ENCODE measurements at places on chromosomes 13 and 19.

DNA sequence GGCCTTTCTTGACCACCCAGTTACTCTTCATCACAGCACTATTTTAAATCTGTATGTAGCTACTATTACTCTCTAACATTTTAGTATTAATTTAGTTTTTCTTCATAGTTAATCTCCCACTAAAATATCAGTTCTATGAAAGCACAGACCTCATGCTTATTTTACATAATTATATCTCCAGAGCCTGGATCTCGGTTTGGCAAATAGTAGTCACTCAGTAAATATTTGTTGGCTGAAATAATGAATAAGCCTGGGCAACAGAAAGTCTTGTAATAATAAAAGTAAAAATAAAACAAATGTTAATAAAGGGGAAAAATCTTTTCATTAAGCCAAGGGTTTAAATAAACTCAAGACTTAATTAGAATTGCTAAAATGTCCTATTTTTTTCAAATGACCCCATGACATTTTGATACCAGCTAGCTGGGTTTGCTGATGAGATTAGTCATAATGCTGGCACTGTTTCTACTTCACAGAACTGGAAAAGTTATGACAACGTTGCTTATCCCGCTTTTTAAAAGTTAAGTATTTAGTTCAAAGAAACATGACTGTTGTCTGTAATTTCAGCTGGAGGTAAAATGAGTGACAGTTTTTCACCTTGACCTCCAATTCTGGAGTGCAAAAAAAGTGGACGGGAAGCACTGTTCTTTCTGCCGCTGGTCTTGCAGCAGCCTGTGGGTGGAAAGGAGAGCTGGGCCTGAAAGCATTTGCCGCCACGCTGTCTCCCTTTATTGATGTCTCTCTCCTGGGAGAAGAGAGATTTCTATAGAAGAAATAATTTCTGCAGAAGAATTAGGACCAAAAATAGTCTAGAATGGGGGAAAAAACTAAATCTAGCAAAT lies 85.2 kb upstream of the SPATA13 start:
- no peak for DNase-seq

DNA sequence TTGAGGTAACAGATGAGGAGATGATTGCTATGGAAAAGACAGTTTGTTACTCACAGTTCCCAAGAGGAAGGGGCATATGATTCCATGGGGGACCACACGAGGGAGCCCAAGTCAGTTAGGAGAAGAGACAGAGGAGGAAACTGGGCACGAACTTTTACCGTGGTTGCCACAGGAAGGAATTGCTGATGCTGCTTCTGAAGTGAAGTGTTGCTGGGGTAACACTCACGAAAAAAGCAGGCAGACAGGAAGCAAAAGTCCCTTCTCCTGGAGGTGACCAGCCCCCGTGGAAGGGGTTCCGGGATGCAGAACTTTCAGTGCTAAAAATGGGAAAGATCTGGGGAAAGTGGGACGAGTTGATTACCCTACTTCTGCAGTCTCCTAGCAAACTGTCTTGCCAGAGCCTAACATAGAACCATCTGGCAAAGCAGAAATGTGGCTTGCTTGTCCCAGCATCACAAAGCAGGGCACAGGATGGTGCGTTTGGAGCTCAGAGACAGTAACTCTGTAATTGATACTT lies 35.4 kb upstream of the MAP3K10 start:
- DNase-seq = no peak

DNA sequence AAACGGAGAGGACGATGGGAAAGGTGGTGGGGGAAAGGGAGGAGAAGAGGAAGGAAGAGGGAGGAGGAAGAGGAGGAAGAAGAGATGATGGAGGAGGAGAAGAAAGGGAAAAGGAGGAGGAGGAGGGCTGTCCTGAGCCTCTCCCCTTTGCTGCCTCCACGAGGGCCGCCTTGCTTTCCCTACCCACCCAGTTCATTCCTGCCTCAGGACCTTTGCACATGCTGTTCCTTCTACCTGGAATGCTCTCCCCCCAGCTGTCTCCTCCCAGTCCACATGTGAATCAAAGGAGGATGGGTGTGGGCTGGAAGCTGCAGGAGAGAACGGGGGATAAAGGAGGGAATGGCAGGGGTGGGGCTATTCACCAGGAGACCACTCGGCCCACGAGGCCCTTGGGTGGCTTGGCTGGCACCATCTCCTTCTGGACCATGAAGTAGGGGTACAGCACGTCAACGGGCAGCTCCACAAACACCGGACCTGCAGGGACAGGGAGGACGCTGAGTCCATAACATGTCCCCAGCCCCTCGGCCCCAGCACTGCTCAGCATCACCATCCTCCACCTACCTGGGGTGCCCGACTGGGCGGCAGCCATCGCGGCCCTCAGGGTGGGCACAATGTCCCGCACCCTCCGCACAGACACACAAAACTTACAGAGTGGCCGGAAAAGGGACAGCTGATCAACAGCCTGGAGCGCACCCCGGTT lies 15.3 kb downstream of the SYDE1 start:
- DNase-seq = no peak

DNA sequence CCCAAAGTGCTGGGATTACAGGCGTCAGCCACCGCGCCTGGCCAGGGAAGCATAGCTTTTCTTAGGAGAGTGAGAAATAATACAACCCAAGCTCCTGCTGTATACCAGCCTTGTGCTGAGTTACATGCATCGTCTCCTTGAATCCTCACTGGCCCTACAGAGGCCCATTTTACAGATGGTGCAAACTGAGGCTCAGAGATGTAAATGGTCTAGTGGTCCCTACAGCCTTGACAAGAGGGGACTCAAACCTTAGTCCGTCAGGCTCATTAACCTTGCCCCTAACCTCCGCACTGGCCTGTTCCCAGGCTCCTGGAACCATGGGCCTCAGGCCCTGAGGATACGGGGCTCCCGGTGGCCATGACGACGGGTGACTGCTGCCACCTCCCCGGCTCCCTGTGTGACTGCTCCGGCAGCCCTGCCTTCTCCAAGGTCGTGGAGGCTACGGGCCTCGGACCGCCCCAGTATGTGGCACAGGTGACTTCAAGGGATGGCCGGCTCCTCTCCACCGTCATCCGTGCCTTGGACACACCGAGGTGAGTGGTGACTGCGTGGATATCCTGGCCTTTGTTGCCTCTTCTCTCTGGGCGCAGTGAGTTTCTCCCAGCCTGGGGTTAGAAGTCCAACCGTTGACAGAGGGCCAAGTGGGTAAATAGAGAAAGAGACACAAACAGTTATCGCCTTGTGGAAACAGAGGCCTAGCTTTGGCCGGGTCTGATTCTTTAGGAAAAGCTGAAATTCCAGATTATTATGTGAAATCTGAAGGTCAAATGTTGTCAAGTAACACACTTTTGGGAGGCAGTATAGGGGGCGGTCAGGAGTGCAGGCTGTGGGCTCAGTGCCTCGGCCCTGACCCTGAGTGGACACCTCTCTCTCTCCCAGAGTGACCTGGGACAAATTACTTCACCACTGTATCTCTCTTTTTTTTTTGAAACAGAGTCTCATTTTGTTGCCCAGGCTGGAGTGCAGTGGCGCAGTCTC lies 8.7 kb downstream of the MARCHF2 start:
- DNase-seq = no peak

DNA sequence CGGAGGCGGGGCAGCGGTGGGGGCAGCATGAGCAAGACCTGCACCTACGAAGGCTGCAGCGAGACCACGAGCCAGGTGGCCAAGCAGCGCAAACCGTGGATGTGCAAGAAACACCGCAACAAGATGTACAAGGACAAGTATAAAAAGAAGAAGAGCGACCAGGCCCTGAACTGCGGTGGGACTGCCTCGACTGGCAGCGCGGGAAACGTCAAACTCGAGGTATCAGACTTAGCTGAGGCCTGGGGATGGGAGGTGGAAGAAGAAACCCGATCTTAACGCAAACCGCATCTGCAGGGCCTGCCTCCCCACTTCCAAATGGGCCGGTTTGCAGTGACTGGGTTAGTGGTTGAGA lies 693 bp downstream of the RFXAP start:
- peak; percentile 32 for DNase-seq

GRCh38 chr19:2926341-2927031 lies 18.3 kb downstream of the ZNF77 start:
- no peak for DNase-seq

DNA sequence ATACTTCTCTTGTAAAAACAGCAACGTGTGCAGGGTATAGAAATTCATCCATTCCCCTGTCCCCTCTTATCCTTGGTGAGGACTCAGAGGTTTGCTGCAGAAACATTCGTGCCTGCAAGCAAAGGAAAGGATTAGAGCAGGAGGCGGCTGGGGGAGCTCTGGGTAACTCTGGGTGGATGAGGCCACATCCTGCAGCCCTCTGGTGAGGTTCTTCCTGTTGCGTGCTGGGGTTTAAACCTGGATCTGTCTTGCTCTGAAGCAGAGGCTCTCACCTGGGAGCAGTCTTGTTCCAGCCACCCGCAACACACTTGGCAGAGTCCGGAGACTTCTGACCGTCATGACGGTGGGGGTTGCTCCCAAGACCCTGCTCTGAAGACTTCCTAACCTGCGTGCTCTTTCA lies 69.2 kb downstream of the ATP11A start:
- no peak for DNase-seq

Data from activated naive CD4-positive, alpha-beta T cell treated with anti-CD3 and anti-CD28 coated beads, Interleukin-2, amount 50 U/mL, for 16 hours (primary cell).